CD4-positive, alpha-beta T cell treated with Interleukin-4 for 1 hour (primary cell): ENCODE measurements at places on chromosomes 4 and X.
A peak's percentile ranks its signal among the peaks of the same experiment; 100 is the strongest.

- peak; percentile 18 for DNase-seq
These were observed 18.6 kb downstream of the TRIM2 start for GRCh38 chr4:153222707-153223426.

GRCh38 chrX:148499638-148500422 lies 587 bp upstream of the AFF2 start:
- DNase-seq: no peak

GRCh38 chr4:147303174-147303872 lies 177.6 kb upstream of the EDNRA start:
- no peak for DNase-seq

GRCh38 chr4:182593402-182593801 lies 323.8 kb downstream of the DCTD start:
- DNase-seq: no peak

DNA sequence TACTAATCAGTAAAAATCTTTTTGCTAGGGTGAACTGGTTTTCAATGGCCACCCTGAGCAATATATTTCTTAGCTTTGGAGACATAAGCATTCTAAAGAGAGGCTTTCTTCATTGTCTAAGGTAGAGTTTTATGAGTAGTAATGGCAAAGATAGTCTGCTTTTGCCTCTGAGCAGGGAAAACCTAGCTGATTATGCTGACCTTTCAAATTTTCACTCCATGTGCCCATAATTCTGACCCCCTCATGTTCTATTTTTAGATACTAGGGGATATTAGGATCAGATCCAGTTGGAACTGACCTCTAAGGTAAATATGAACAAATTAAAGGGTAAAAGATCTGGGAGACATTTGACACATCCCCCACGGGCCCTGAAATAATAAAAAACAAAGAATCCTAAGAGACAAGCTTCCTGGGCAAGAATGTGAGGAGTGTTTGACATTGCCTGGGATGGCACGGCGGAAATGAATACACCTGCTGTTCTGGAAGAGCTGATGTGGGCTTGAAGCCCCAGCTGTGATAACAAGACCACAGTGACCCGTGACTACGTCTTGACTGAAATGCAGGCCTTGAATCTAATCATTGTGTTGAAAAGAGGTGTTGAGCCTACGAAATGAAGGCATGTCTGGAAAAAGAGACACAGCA lies 392.1 kb upstream of the FRG1 start:
- no peak for DNase-seq

GRCh38 chrX:51242212-51242611 lies 90.4 kb upstream of the NUDT10 start:
- DNase-seq: no peak

GRCh38 chrX:20515841-20516461 lies 249.2 kb upstream of the RPS6KA3 start:
- DNase-seq: no peak

- no peak for DNase-seq
These were observed 61.2 kb downstream of the SLC9A6 start for GRCh38 chrX:136046295-136047015.

GRCh38 chr4:69546134-69546765 lies 50.5 kb upstream of the UGT2B4 start:
- no peak for DNase-seq

DNA sequence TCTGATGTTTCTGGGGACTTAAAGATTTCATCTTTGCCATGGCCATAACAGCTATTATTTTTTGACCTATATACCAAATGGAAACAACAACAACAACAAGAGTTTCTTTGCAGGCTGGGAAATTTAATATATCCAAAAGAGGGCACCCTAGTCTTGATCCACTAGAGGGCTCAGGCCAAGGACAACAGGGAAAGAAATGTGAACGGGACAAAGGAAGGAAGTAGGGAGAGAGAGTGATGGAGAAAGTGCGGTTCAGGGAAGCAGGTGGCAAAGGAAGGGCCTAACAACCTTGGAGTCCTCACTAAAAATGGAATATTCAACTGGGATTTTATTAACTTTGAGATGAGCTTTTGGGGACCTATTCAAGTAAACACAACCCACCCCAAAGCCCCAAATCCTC lies 67.8 kb upstream of the SCML1 start:
- DNase-seq: no peak

GRCh38 chrX:17072301-17072700 lies 125.8 kb downstream of the REPS2 start:
- no peak for DNase-seq

DNA sequence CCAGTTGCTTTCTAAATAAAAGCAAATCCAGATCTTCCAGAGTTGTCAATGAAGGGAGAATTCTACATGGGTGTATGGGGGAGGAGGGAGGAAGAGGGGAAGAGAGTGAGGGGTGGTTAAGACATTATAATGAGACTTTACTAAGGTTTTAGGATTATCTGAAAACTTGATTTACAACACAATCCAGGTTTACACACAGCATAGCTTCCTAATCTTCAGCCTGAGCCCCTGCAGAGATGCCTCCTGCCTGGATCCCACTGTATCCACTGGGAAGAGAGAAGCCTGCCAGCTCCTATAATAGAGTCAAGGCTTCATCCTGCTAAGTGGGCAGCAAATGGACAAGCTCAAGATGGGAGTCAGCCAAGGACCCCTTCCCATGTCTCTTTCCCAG lies 85.6 kb upstream of the KIT start:
- no peak for DNase-seq

DNA sequence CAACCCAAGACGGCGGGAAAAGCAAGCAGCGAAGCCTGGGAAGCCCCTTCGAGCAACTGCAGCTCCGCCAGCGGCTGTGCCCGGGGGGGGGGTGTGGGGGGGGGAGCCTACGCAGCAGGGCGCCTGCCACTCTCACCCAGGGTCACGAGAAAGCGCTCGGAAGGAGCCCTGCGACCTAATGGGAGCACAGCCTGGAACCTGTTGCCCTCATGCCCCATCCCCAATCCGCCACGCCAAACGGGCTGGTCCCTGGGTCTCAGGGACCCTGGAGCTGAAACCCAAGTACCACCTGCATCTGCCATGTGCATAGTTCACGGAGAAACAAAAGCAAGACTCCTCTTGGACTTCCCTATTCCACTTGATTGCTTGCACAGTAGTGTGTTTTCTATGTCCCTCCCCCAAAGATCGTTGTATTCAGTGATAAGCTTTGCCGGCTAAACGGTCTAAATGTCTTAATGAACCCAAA lies 359 bp upstream of the GAB3 start:
- peak; percentile 27 for DNase-seq

- DNase-seq: no peak
These were observed 172.5 kb downstream of the RAP1GDS1 start for GRCh38 chr4:98433691-98434090.

GRCh38 chrX:111083081-111083480 lies 12.9 kb upstream of the PAK3 start:
- no peak for DNase-seq

DNA sequence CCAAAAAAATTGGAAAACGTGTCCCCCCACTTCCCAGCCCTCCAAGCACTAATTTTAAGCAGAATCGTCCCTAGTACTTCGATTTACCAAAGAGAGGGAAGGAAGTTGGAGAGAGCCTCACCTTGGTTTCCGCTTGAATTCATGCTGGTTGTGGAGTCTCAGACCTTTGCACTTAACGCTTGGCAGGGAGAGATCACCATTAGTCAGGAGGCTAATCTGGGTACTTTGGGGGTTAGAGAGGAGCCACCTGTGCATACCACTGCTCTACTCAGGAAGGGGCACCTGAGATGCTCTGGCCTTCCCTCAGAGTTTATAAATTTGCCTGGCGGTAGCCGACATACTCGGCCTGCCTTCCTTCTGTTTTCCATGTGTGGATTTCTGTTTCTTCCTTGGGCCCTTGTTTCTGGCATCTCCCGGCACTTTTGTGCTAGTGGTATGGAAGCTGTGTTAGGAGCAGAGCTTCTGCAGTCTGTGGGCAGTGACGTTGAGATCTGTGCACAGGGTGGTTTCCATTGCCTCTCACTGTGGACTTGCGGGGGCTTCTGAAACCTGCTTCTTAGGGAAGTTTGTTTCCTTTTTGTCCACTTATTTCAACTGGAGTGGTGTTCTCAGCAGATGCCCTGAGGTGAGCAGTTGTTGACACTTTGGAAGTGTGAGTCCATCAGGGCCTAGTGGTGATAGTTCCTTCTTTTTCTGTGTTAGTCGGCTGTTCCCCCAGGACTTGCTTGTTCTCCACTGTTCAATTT lies 104.2 kb downstream of the TMEM131L start:
- DNase-seq: no peak

DNA sequence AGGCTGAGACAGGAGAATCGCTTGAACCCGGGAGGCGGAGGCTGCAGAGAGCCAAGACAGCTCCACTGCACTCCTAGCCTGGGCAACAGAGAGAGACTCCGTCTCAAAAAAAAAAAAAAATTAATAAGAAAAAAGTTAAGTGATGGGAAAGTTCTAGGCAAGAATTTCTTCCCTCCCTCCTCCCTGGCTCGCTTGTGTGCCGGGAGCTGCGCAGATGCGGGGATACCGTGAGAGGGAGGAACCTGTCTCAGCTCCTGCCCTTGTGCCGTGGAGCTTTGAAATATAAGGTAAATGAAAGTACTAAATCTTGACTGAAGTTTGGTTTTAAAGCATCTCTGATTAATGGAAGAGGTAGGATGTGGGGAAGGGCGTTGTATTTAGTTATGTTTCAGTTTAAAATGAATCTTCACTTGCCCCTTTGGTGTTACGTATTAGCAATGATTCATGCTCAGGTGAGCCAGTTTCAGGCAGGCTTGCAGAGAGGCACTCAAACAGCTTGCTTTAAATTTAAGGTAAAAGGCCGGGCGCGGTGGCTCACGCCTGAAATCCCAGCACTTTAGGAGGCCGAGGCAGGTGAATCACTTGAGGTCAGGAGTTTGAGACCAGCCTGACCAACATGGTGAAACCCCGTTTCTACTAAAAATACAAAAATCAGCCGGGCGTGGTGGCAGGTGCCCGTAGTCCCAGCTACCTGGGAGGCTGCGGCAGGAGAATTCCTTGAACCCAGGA lies 1.4 kb upstream of the UFSP2 start:
- no peak for DNase-seq

DNA sequence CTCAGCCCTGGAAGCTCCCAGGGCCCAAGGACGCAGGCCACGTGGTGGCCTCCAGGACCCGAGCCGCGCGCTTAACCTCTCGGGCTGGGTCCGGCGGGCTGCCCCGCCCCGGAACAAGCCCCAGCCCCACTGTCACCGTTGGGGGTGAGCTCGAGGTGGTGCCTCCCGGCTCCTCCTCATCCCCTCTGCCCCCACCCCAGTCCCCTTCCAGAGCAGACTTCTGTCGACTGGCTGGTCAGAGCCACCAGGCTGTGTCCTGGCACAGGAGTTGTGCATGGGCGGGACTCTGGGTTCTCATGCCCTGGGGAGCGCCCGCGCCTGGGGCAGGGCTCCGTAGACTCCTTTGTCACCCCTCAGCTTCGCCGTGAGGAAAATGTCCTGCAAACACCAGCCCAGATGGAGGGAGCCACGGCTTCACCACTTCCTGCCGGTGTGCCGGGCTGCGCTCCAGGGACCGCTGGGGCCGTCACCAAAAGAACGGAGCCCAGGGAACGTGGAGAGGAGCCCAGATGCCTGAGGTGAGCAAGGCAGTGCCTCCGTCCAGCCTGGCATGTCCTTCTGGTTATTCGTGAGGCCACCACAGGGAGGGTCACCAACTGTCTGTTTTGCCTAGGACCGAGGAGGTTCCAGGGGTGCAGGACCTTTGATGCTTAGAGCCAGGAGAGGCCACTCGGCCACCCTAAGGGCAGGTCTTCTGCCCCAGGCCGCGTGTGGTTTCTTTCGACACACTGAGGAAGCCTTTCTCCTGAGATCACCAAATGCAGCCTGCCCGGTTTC lies 7.1 kb upstream of the RGS12 start:
- DNase-seq: no peak

GRCh38 chr4:61425315-61425714 lies 225.2 kb downstream of the ADGRL3 start:
- no peak for DNase-seq

- no peak for DNase-seq
These were observed 31.5 kb upstream of the PUDP start for GRCh38 chrX:7179446-7179845.

DNA sequence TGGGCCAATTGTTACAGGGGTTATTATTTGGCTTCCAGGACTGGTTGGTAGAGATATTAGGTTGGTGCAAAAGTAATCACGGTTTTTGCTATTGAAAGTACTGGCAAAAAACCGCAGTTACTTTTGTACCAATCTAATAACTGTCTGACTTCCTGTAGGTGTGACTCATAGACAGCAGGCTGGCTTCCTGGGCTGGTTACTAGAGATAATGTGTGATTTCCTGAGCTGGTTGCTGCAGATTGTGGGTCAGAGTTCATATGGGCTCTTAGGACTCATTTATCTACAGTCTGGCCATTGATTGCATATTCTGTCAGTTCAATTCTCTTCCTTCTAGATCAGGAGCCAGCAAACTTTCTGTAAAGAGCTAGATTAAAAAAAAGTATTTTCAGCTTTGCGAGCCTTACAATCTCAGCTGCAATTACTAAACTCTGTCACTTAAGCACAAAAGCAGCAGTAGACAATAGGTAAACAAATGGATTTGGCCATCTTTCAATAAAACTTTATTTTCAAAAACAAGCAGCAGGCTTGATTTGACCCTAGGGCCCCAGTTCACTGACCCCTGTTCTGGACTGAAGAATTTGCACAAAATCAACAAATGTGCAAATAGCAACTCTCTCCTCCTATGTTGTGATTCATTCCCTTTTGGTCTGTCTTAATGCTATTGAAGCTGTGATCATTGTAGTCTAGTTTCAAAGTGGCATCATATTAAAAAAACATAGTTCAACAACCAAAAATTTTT lies 50.8 kb upstream of the BOD1L1 start:
- DNase-seq: no peak

DNA sequence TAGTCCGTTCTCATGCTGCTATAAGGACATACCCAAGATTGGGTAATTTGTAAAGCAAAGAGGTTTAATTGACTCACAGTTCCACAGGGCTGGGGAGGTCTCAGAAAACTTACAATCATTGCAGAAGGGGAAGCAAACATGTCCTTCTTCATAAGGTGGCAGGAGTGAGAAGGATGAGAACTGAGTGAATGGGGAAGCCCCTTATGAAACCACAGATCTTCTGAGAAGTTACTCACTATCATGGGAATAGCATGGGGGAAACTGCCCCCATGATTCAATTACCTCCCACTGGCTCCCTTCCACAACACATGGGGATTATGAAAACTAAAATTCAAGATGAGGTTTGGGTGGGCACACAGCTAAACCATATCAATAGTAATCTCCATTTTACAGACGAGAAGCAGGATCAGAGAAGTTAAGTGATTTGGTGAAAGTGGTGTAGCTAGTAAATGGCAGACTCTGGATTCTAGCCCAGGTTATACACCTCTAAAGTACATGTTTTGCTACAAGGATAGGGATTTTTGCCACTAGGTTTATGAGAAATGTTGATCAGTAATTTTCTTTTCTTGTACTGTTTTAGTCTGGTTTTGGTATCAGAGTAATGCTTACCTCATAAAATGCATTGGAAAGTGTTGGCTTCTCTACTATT lies 47.3 kb upstream of the C1GALT1C1 start:
- no peak for DNase-seq

DNA sequence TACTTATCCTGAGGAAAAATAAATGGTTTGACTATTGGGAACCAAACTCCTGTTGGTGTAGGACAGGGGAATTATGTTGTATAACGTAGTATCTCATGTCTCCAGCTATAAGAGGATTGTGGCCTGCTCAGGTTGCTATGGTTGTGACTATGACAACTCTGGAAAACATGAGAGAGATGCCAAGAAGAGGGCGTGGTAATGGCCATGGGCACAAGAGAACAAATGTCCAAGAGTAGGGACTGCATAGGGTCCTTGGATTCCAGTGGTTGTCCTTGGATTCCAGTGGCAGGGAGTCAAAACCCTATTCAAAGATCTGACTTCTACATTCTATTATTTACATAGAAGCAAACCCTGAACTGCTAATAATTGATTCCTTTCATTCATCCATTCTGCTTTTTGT lies 6.8 kb upstream of the MOB1B start:
- no peak for DNase-seq
